ENCODE measurements at places on chromosomes 4 and X.

GRCh38 chr4:101345271-101345595 lies 2.1 kb downstream of the PPP3CA start:
- DNase-seq: no peak

- no peak for DNase-seq
Measured at GRCh38 chrX:113529426-113530013, 688.9 kb upstream of the AMOT start.

- DNase-seq: no peak
Measured at GRCh38 chrX:100931218-100931924, 2.7 kb upstream of the XKRX start.

- DNase-seq: no peak
Measured at GRCh38 chrX:7985568-7985967, 58.4 kb upstream of the PNPLA4 start.

DNA sequence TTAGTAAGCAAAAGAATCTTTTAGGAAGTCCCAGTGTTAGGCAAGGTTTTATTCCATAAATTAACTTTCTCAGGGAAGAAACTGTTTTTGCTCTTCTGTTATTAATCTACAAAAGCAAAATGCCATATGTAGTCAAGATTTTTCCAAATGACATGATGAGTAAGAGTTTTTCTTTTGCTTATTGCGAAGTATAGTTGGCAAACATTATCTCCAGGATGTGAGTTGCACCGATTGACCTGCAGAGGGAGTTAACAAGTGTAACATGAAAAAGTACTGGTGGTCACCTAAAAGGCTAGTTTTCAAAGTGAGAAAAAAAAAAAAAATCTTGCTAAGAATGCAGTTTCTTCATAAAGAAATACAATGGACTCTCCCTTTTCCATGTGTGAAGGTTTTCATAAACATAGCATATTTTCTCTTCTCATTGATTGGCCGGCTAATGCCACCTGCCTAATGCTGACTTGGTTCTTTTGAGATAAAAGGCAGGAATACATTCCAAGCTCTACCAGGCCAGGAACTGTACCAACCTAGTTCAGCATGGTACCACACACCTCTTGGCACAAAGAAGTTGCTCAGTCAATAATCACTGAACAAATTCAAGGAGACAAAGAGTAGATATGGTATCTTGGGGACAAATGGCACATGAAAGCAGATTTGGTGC lies 100.2 kb downstream of the LNX1 start:
- no peak for DNase-seq

DNA sequence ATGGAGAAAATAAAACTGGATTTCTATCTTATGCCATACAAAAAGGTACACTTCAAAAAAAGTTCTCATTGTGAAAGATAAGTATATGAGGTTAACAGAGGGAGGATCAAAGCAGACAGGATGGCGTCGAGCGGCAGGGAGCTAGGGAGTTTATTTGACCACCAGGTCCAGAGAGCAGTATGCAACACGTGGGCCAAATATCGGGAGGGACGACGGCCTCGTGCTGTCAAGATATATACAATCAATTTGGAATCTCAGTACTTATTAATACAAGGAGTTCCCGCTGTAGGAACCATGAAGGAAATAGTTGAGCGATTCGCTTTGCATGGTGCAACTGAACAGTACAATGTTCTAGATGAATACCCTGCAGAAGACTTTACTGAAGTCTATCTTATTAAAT lies 1069.4 kb upstream of the INTU start:
- DNase-seq: no peak

DNA sequence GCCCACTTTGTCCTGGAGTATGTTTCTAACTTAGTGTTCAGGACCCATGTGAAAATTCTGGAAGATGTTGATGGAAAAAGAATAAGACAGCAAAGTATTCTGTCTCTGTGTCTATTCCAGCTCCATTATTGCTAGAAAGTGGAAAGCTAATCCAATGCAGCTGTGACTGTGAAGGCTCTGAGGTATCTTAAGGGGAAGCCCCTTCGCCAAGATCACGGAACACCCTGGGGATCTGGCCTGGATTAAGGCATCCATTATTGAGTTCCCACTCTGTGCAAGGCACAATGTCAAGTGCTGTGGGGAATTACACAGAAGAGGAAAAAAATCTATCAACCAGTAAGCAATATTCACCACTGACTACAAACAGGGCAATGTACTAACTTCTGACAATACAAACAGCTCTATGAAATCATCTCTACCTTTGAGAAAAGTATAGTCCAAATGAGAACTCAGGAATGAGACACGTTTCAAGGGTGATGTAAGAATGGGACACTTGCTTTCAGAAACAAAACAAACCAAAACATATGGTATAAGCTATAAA lies 222.1 kb downstream of the LDB2 start:
- no peak for DNase-seq

DNA sequence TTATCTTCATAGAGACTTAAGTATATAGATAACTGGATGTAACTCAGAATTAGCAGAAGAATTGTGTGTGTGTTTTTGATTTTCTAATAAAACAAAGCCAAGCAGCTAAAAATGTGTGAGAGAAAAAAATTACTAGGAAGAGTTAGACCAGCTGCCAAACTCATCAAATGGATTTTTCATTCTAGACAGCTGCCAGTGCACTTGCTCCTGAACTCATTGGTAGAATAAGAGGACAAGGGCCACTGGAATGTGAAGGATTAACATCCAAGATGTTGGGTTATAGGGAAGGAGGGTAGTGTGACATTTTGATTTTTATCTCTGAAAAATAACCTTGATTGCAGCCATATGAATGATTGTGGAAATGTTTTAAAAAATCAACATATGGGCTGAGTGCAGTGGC lies 49.7 kb downstream of the EGF start:
- DNase-seq: no peak

- no peak for DNase-seq
Measured at GRCh38 chr4:108814326-108814725, 51.5 kb upstream of the ETNPPL start.

DNA sequence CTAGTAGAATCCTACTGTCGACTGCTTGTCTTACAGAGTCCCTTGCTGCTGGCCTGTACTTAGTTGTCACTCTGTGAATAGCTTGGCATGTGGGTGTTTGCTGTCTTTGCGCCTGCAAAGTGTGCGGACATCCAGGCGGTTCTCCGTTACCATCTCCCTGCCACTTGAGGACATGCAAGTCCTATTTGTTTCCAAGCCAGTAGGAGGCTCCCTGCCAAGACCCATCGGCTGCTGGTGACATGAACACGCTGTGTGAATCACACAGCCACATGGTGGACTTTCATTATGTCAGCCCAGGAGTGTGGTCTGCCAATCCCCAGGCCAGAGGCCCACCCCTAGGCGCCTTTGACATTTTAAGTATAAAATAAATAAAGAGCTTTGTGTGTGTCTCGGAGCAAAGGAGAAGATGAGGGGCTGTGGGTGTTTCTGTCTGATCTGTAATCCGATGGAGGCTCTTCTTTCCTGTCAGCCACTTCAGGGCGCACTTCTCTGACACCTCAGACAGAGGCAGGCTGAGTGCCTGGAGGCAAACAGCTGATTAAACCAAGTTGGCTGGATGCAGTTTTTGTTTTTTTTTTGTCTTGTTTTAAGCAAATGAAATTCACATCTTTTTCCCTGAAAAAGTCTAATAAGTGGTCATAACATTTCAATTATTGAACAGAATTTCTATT lies 51.5 kb downstream of the ALPK1 start:
- DNase-seq: no peak

- DNase-seq: no peak
Measured at GRCh38 chrX:48794911-48795515, 6.9 kb upstream of the HDAC6 start.

- no peak for DNase-seq
Measured at GRCh38 chr4:72899214-72899613, 170.3 kb downstream of the COX18 start.

DNA sequence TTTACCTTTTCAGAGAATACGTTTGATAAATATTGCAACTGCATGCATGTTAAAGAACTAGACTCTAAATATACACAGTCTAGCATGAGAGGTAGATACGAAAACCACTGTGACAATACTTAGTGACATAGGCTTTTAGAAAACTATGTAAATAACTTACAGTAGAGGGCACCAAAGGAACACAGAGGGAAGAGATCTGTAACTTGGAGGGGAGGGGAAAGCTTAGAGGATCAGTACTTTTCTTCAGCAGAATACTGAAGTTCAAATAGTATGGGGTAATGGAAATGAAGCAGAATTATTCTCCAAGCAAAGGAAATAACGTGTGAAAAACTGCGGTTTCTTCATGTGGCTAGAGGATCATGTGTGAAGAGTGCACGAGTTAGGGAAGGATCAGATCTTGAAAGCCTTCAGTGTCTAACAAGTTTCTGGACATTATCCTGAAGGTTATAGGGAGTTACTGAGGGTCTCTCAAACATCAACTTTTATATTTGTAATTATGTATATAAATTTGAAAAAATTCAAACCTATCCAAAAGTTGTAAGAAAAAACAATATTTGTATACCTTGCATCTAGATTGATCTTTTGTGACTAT lies 264.3 kb downstream of the NPFFR2 start:
- no peak for DNase-seq

DNA sequence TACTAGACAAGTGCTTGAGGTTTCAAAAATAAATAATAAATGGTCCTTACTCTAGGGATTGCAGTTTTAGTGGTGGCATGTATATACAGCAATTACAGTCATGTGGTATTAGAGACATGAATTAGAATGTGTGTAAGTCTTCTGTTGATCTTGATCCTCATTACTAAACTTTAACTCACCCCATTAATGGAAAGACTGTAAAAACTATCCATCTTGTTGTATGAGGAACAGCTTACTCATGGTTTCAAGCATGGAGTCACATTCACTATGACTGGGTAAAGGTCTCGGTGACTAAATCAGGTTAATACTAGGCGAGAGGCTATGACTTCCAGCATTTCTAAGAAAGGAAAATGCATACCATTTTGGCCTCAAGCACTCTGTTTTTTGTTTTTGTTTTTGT lies 107.0 kb upstream of the HPGD start:
- no peak for DNase-seq
